ENCODE measurements at places on chromosomes 2 and 18.

- DNase-seq = no peak
Observed at GRCh38 chr2:161995553-161996016, 78.4 kb downstream of the DPP4 start.

GRCh38 chr2:69994166-69994565 lies 32.7 kb upstream of the ASPRV1 start:
- DNase-seq = no peak

GRCh38 chr2:19484736-19485135 lies 126.3 kb upstream of the OSR1 start:
- no peak for DNase-seq

- DNase-seq = no peak
Observed at GRCh38 chr2:67876176-67876575, 186.6 kb downstream of the C1D start.

- no peak for DNase-seq
Observed at GRCh38 chr18:57432751-57433400, 2.3 kb upstream of the ONECUT2 start.

GRCh38 chr2:148533685-148534084 lies 110.9 kb upstream of the EPC2 start:
- no peak for DNase-seq

DNA sequence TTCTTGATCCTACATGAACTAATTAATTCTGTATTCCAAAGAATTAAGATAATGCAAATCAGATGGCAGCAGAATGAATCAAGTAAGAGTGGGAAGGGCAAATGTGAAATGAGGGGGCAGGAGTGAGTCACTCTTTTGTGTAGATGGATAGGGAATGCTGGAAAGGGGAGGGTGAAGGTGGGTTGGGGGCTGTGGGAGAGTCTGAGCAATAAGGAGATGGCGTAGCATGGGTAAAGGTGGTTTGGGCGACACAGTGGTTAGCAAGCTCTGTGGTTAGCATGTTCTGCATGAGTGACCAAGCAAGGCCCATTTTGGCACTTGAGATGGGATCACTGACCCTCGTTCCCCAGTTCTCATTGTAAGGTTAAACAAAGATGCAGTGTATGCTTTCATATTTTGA lies 20.4 kb downstream of the GPD2 start:
- no peak for DNase-seq

- DNase-seq = no peak
Observed at GRCh38 chr2:44533508-44533907, 171.8 kb downstream of the CAMKMT start.

GRCh38 chr18:8983195-8983594 lies 119.3 kb upstream of the NDUFV2 start:
- no peak for DNase-seq

GRCh38 chr2:204732019-204732418 lies 186.7 kb downstream of the PARD3B start:
- no peak for DNase-seq

GRCh38 chr18:13371689-13372418 lies 153.3 kb downstream of the LDLRAD4 start:
- DNase-seq = no peak

GRCh38 chr18:51643483-51643882 lies 446.0 kb upstream of the MEX3C start:
- DNase-seq = no peak

Measured in activated CD4-positive, alpha-beta T cell treated with anti-CD3 and anti-CD28 coated beads, Interleukin-2, Interleukin-6, amounts not matched to agents 100 ng/mL and 50 ng/mL, durations not matched to agents 16 hours and 8 hours (primary cell).